ENCODE measurements at places on chromosomes 2 and 18. TPM values are rescaled to one million over a fixed set of nuclear protein-coding genes. Genes with fewer than 3 reads are reported as not detected.
A peak's percentile ranks its signal among the peaks of the same experiment; 100 is the strongest.

DNA sequence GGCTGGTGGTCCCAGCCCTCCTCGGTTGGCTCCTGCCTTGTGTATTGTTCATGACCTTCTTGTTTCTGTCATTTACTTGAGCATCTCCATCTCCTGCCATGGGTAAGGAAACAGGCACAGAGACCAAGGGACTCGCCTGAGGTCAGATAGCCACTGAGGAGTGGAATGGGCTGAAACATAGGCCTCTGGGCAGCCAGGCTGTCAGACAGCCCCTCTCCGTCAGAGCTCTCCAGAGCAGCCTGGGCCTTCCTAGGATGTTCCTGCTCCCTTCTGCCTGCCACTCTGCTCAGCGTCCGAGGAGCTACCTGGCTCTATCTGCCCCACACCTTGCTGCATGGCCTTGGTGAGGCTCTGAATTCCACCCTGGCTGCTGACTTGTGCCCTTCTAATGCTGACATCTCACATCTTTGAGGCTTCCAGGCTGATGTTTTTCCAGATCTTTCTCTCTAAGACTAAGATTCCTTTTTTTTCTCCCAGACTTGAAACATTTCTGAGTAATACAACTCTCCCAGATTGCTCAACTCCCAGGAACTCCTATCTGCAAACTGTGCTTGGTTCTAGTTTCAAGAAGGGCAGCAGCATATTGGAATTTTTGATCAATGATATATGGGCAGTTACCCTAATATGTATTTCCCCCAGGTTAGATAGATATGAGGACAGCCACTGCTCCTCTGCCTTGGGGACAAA is 67.7 kb downstream of the MCFD2 start:
- no peak for DNase-seq
- no peaks in the 10 kb centered on the region for H3K36me3 ChIP-seq
- H3K4me3 ChIP-seq: no peak overlapping the region
- peaks cover 13% of the 10 kb centered on the region for H3K27me3 ChIP-seq

- H3K27me3 ChIP-seq: no peaks in the 10 kb centered on the region
- no peak for DNase-seq
- H3K4me1 ChIP-seq: peaks cover 10% of the 10 kb centered on the region
- H3K36me3 ChIP-seq: peaks cover 6% of the 10 kb centered on the region
- H3K27ac ChIP-seq: no peak overlapping the region
- H3K4me3 ChIP-seq: no peak overlapping the region
Measured at GRCh38 chr2:38125842-38126241, 49.9 kb upstream of the CYP1B1 start.

DNA sequence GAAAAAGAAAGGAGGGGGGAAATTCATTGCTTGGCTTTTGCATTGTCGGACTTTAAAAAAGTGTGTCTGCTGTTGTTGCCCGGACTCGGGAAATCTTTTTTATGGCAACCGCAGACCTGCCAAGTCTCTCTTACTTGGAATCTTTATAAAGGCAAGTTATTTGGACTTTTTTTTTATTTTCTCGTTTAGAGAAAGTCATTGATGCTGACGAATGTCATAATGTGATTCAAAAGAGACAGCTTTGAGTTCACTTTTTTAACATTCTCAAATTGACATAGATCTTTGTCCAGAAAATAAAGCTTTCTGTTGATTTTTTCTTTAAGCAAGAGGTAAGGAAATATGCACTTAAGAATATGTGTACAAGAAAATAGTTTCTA is 651 bp upstream of the ZNF521 start:
- peaks cover 40% of the 10 kb centered on the region for H3K4me1 ChIP-seq
- DNase-seq: no peak
- H3K27me3 ChIP-seq: peaks cover 46% of the 10 kb centered on the region
- peak overlapping the region; percentile 44 for H3K27ac ChIP-seq

- no peaks in the 10 kb centered on the region for H3K27me3 ChIP-seq
- H3K27ac ChIP-seq: no peak overlapping the region
- no peak overlapping the region for H3K4me3 ChIP-seq
- H3K36me3 ChIP-seq: no peaks in the 10 kb centered on the region
- DNase-seq: no peak
- no peaks in the 10 kb centered on the region for H3K4me1 ChIP-seq
Measured at GRCh38 chr18:63758615-63759240, 16.5 kb upstream of the SERPINB7 start.

DNA sequence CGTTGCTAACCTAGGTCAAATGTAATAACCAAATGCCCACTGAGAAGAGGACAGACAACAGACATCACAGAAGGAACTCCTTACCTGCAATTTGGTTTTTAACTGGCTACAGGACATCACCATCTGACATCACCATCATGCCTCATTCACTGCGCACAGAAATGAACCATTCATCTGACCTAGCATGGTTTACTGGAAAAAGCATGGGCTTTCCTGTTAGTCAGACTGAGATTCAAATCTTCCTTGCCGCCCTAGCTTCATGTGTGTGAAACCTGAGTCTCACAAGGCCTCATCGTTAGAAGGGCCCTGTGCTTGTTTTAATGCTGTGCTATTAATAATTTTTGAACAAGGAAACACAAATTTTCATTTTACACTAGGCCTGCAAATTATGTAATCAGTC is 1.1 kb upstream of the HIBCH start:
- peaks cover 46% of the 10 kb centered on the region for H3K4me1 ChIP-seq
- no peaks in the 10 kb centered on the region for H3K27me3 ChIP-seq
- no peaks in the 10 kb centered on the region for H3K36me3 ChIP-seq
- DNase-seq: no peak
- peak overlapping the region; percentile 91 for H3K27ac ChIP-seq

GRCh38 chr2:217617616-217618022 is 385.2 kb downstream of the TNS1 start:
- no peak overlapping the region for H3K27ac ChIP-seq
- no peak overlapping the region for H3K4me3 ChIP-seq
- no peaks in the 10 kb centered on the region for H3K36me3 ChIP-seq
- H3K27me3 ChIP-seq: no peaks in the 10 kb centered on the region
- no peaks in the 10 kb centered on the region for H3K4me1 ChIP-seq

DNA sequence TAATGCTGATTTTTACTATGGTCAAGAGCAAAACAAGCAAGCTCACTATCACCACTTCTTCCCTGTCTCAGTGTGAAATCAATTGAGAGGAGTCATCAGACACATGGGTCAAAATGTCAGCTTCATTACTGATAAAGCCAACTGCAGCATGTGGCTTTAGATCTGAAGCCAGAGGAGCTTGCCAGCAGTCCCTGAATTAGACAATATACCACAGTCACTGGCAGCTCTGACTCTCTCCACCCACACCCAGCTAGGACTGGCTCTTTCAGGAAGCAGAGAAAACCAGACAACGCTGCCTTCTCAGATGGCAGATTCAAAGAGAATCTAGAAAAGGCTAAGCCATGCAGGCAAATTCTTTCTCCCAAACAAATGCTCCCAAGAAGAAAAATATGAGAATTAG is 20.0 kb upstream of the ASB18 start:
- no peaks in the 10 kb centered on the region for H3K4me1 ChIP-seq
- DNase-seq: no peak
- no peaks in the 10 kb centered on the region for H3K27me3 ChIP-seq
- no peak overlapping the region for H3K4me3 ChIP-seq
- H3K36me3 ChIP-seq: no peaks in the 10 kb centered on the region

- DNase-seq: no peak
- no peaks in the 10 kb centered on the region for H3K27me3 ChIP-seq
- H3K4me3 ChIP-seq: peak overlapping the region; percentile 60
Measured at GRCh38 chr2:70046534-70046933, 40.7 kb upstream of the PCBP1 start.

DNA sequence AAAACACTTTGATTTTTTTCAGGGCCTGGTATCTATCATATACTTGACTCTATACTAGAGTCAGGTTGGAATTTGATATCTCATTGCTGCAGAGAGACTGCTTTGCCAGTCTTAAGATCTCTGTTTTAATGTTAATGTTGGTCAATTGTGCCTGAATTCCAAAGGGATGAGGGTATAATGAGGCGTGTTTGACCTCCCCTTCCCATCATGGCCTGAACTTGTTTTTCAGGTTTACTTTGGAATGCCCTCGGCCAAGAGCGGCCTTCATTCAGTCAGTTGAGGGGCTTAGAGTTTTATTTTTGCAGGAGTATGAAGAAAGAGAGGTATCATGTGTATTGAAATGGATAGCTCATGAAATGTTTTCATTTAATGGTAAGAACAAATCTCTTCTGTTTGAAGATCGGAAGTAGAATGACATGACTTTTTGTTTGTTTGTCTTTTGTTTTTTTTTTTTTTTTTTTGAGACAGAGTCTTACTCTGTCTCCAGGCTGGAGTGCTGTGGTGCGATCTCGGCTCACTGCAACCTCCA is 119.0 kb downstream of the KIAA1328 start:
- DNase-seq: no peak
- no peak overlapping the region for H3K4me3 ChIP-seq
- H3K27ac ChIP-seq: no peak overlapping the region

GRCh38 chr2:84904717-84905174 is 710 bp upstream of the TMSB10 start:
- peaks cover 6% of the 10 kb centered on the region for H3K36me3 ChIP-seq
- H3K27ac ChIP-seq: peak overlapping the region; percentile 99
- DNase-seq: peak; percentile 90
- H3K27me3 ChIP-seq: no peaks in the 10 kb centered on the region

DNA sequence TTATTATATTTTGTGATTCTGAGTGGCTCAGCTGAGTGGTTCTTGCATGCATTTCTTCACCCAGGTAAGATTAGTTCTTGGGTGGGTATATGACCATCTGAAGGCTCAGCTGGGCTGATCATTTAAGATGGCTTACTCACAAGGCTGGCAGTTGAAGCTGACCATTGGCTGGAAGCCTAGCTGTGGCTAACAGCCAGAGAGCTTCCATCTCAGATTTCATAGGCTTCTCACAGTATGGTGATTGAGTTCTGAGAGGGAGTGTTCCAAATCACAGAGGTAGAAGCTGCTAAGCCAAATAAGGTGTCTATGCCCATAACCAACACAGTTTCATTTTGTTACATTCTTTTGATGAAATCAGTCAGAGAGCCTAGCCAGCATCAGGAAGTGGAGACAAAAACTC is 117.4 kb upstream of the RPRM start:
- H3K27me3 ChIP-seq: no peaks in the 10 kb centered on the region
- no peak for DNase-seq
- no peak overlapping the region for H3K4me3 ChIP-seq
- no peaks in the 10 kb centered on the region for H3K4me1 ChIP-seq

DNA sequence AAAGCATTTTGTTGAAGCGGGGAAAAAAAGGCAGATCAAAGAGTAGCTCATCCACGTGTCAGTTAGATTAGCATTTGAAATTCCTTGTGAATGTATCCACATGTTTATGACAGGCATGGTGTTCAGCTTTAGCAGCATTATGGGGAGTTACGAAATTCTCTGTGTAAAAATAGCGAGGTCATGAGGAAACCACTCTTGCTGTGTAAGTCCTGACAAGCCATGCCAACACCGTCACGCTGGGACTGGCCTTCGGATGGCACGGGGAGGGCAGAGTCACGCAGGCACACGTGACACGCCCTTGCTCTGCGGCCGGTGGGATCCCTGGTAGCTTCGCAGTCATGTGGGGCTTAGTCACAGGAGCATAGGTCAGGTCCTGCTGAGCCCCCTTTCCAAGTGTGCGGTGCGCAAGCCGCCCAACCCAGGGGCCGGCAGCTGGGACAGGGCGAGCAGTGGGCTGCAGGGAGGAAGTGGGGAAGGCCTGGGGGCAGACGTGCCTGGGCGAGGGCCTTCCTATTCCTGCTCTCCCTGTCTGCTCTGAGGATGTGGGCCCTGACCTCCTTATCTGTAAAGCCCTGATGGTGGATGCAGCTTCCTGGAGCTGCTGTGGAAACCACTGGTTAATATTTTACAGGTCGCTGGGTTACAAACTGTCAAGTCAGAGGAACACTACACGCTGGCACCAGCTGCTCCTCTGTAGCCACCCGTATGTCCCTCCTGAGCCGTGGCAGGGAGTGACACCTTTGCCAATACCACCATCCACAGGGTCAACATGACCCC is 18.0 kb downstream of the MBP start:
- DNase-seq: peak; percentile 95
- peak overlapping the region; percentile 61 for H3K27ac ChIP-seq
- no peaks in the 10 kb centered on the region for H3K27me3 ChIP-seq
- H3K4me1 ChIP-seq: peaks cover 73% of the 10 kb centered on the region

- no peaks in the 10 kb centered on the region for H3K4me1 ChIP-seq
- H3K4me3 ChIP-seq: no peak overlapping the region
- H3K27me3 ChIP-seq: no peaks in the 10 kb centered on the region
- no peaks in the 10 kb centered on the region for H3K36me3 ChIP-seq
- no peak for DNase-seq
Measured at GRCh38 chr2:157326698-157327097, 1.1 kb upstream of the ERMN start.

DNA sequence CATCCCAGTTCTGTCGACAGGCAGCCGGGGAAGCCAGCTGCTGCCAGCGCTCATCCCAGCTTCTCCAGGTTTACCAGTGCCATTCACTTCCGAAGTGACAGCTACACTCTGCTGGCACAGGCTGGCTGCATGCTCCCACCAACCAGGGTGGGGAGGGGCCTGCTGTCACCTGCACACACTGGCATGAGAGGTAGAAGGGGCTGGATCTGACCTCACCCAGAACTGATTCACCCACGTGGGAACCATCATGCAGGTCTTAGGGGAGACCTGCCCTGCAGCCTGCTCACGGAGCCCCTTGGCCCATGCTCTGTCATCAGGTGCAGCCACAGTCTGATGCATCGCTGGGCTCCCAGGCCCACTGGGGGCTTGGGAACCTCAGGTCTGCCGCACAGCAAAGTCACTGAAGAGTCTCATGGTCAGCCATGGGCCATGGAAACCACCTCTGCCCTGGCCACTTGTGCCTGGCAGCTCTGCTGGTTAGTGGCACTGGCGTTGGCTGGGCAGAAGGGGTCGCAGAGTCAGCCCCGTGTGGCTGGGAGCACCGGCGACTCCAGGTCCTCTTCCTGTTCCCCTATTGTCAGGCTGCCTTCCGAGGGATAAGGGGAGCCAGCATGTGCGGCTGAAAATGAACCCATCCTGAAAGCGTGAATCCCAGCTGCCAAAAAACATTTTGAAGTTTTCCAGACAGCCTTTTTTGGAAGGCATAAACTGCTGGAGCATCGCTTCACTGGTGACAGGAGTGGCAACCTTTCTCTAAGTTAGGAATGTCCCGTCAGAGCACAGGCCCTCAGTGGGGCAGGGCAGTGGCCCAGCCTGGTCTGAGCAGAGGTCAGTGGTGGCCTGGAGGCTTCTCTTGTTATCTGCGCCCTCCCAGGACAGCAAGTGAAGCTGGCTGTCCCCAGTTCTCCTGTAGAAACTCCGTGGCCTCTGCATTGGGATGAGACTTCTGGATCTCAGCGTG is 157.8 kb downstream of the SEPTIN10 start:
- peak; percentile 61 for DNase-seq
- no peak overlapping the region for H3K4me3 ChIP-seq
- H3K36me3 ChIP-seq: no peaks in the 10 kb centered on the region
- no peaks in the 10 kb centered on the region for H3K4me1 ChIP-seq
- no peak overlapping the region for H3K27ac ChIP-seq

GRCh38 chr2:188788621-188789020 is 185.6 kb upstream of the COL3A1 start:
- no peak overlapping the region for H3K27ac ChIP-seq
- no peaks in the 10 kb centered on the region for H3K4me1 ChIP-seq

GRCh38 chr2:205775097-205775877 is 93.0 kb downstream of the NRP2 start:
- H3K27ac ChIP-seq: no peak overlapping the region
- no peaks in the 10 kb centered on the region for H3K4me1 ChIP-seq
- DNase-seq: no peak

GRCh38 chr18:64026350-64026749 is 56.5 kb downstream of the SERPINB8 start:
- no peaks in the 10 kb centered on the region for H3K36me3 ChIP-seq
- no peak overlapping the region for H3K4me3 ChIP-seq
- no peaks in the 10 kb centered on the region for H3K4me1 ChIP-seq
- DNase-seq: no peak
- H3K27ac ChIP-seq: no peak overlapping the region

The DSG3 gene
- total RNA-seq: not detected

The ARHGEF33 gene
- total RNA-seq: 2.0 TPM

The DSG2 gene
- total RNA-seq: 0.15 TPM

The CCDC121 gene
- total RNA-seq: 2.1 TPM

The NETO1 gene
- 6.2 TPM for total RNA-seq

The SANBR gene
- 7.6 TPM for total RNA-seq

The CYS1 gene
- 2.9 TPM for total RNA-seq

Data from spleen (tissue), 13 donors.